ENCODE measurements at places on chromosomes 3 and 15.
A peak's percentile ranks its signal among the peaks of the same experiment; 100 is the strongest.

GRCh38 chr3:71047616-71048531, 535.7 kb downstream of the FOXP1 start:
- DNase-seq = no peak

GRCh38 chr3:195068084-195069080, 202.6 kb downstream of the XXYLT1 start:
- no peak for DNase-seq

GRCh38 chr3:146547235-146547835, 2.9 kb upstream of the PLSCR1 start:
- no peak for DNase-seq

- DNase-seq = no peak
Observed at GRCh38 chr3:134363381-134363755, 10.9 kb downstream of the AMOTL2 start.

- DNase-seq = no peak
Observed at GRCh38 chr3:40994611-40995010, 204.7 kb upstream of the CTNNB1 start.

DNA sequence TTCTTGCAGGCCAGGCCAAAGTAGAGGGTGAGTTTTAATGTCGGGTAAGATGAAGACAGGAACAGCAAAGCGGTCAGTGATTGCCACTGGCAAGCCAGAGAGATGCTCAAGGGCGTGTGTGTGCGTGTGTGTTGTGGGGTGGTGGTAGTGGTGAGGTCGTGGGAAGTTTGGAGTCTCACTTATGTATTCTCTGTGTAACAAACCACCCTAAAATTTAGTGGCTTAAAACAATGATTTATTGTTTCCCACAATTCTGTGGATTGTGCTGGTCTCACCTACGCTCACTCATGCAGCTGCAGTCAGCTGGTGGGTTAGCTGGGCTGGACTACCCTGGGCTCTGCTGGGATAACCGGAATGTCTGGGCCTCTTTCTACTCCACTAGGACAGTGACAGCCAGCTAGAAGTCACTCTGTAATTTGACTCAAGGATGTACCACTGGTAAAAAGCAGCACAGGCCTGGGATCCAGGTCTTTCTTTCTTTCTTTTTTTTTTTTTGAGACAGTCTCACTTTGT, 50.9 kb upstream of the BHLHE40 start:
- DNase-seq = no peak

- DNase-seq = no peak
Observed at GRCh38 chr3:71521021-71521352, 62.5 kb downstream of the FOXP1 start.

GRCh38 chr3:84140631-84141030, 818.2 kb upstream of the CADM2 start:
- no peak for DNase-seq

DNA sequence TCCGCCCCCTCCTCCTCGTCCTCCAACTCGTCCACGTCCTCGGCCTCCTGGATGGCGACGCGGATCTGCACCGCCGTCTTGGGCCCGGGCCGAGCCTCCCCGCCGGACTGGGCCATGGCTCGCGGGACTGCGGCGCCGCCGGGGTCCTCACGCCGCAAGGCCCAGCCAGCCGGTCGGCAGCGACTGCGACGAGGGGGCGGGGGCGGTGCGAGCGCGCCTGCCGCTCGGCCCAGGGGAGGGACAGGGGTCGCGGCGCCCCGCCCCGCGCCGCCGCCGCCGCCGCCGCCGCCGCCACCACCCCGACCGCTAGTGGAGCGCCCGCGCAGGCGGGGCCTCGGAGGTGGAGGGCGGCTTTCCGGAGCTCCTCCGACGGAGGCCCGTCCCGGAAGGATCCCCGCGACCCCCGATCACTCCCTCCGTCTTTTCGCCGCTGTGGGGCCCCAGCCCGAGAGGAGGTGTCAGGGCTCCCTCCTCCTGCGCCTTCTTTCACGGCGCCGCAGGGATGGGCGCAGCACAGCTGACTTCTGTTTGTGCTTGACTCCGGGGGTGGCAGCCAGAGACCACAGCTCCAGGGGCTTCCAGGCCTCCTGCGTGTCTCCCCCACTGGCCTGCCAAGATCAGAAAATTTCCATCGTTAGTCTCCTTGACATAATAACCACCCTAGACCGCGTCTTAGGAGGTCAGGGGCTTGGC, at the start of gene LARP6:
TSS of gene LARP6 (minus strand) at position 185 of the 693 bp plus-strand sequence. CDS start at position 116, 69 bp downstream.
- DNase-seq = peak; percentile 44

DNA sequence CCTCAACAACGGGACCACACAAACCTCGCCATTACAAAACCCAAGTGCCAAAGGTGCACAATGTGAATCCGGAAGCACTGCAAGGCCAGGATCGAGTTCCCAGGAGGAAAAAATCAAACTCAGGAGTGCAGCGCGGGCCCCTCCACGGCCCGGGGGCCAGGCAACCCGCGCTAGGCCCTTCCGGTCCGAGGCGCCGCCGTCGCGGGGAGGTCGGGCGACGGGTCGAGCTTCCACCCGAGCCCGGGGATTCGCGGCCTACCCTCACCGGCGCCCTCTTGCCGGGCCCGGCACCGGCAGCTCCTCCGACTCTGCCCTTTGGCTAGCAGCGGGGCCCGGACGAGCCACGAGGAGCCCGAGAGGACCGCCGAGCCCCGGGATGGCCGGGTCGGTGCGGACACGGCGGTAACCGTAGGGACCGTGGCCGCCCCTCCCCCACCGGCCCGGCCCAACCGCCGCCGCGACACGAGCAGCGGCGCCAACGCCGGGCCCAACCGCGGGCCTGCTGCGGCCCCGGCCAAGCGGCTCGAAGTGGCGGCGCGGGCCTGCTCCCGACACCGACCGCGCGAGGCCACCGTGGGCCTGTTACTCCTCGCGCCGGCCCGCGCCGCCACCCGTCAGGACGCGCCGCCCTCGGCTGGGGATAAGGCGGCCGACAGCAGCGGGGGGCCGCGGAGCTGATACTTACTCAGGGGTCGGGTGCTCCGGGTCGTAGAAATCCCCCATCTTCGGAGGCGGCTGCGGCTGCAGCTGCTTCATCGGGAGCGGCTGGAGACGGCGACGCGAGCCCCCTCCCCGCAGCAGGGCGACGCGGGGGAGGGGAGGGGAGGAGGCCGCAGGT, 525 bp downstream of the SETD2 start:
- DNase-seq = peak; percentile 33

- no peak for DNase-seq
Observed at GRCh38 chr3:196763179-196763578, 23.5 kb downstream of the PAK2 start.

GRCh38 chr3:94402126-94402525, 339.3 kb downstream of the NSUN3 start:
- no peak for DNase-seq

- no peak for DNase-seq
Observed at GRCh38 chr3:4546346-4547178, 53.4 kb downstream of the ITPR1 start.

- peak; percentile 91 for DNase-seq
Observed at GRCh38 chr15:52093539-52094510, 18.8 kb downstream of the BCL2L10 start.

DNA sequence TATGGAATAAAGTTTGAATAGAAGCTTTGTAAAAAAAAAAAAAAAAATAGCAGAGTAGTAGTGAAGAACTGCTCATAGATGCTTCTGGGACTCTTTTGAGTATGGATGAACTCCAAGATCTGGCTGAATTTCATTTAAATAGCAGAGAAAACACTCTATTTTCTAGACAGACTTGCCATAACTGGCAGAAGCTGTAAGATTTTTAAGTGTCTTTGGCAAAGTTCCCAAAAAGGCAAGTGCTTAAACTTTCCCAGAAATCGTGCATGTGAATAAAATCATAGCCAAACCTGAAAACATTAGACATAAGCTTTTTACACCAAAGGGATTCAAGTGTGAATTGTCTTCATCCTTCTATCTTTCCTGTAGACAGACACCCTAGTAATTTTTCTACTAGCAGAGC, 110.3 kb upstream of the MITF start:
- no peak for DNase-seq

- DNase-seq = no peak
Observed at GRCh38 chr15:100932676-100933348, 13.7 kb downstream of the LRRK1 start.

DNA sequence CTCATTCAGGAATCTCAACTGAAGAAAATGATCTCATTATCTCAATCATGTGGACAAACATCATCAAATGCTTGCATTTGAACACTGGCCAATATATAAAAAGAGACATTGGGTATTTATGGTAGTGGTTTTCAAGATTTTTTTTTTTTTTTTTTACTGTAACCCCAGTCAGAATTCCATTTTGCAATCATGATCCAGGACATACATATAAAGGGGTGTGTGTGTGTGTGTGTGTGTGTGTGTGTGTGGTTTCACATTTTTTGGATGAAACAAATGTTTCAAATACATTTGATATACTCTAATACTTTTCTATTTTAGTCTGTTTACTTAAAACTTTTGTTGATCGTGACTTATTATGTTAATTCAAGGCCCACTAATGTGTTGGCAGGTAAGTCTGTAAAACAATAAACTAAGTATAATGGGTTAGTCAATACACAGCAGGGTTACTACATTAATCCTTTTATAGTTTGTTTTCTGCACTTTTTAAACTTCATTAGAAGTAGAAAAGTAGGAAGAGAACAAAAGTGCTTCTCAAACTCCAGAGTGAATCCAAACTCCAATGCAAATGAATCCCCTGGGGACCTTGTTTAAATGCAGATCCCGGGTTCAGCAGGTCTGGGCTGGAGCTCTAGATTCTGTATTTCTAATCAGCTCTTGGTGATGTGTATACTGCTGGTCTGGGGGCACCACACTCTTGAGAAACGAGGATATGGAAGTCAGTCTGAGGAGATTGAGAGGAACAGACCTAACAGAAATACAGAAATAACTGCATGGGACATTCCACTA, 17.6 kb downstream of the THRB start:
- no peak for DNase-seq

- DNase-seq = no peak
Observed at GRCh38 chr3:59043391-59043790, 6.4 kb downstream of the CFAP20DC start.

DNA sequence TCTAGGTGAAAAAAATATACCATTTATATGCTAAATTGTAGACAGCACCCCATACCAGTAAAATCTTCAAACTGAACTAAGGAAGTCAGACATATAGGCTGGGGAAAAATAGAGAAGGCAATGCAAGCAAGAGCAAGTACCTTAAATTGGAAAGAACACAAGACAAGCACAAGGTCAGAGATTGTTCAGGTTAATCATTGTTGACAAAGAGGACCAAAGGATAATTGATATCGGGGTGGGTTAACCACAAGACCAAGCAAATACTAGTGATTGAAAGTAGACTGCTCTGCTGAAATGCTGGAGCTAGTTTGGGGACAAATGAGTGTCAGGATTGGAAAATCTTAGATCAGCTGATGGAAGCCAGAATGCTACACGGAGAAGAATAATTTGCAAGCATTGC, 499.8 kb downstream of the ROBO2 start:
- DNase-seq = no peak

DNA sequence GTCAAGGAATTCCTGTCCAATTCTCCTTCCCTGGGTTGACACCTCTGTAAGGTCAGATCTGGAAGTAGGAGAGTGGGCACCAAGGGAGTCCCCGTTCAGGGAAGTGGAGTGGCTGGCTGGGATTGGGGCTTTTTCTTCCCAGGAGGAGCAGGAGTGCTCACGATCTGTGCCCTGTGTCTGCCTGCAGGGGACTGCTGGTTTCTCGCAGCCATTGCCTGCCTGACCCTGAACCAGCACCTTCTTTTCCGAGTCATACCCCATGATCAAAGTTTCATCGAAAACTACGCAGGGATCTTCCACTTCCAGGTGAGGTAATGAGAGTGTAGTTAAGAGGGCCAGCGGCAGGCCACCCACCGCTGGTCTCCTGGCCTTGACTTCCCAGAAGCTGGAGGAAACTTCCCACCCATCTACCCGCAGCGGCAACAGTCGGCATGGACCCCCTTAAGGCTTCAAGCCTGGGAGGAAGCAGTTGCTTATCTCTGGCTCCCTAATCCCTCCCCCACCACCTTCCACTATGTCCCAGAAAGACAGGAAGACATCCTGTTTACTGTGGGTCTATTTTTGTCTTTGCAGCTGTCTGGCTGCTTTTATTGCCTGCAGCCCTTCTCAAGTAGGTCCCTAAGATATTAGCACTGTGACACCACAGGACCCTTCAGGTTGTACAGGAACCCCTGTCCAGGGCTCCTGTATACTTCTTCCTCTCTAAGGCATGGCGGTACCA, 26.8 kb downstream of the CAPN3 start:
- DNase-seq = no peak

- DNase-seq = no peak
Observed at GRCh38 chr3:37100411-37100810, 74.0 kb downstream of the LRRFIP2 start.

Data from ACHN (cell line).